Hematopoietic multipotent progenitor cell treated with erythropoietin and hydrocortisone succinate and interleukin-3 and kit ligand, for 8 days (in vitro differentiated cells): ENCODE measurements at places on chromosomes 12 and 14.

DNA sequence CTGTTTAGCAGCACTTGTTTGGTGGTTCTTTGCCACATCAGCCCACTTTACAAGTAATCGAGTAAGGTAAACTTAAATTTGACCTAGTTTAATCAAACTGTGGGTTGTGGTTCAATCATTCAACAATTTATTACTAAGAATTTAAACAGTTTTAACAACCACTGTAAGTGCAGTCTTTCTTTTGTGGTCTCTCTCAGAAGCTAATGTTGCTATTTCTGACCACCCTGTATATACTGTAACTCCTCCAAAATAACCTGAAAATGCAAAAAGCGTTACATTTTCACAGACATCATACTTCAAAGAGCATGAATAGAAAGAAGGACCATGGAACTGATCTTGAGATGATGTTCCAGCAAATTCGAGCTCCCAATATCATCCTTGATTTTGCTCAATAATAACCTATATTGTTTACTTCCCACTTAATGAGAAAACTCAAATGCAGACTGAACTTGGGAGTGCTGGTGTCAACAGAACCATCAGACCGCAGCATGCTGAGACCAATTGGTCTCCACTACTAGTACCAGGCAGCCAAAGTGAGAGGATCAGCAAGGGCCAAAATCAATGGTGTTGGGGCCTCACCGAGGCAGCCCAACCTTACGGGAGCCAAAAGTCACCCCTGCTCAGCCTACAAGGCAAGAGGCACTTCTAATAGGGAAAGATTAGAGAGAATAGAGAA lies 22.1 kb downstream of the IFNG-AS1 start:
- DNase-seq: no peak

DNA sequence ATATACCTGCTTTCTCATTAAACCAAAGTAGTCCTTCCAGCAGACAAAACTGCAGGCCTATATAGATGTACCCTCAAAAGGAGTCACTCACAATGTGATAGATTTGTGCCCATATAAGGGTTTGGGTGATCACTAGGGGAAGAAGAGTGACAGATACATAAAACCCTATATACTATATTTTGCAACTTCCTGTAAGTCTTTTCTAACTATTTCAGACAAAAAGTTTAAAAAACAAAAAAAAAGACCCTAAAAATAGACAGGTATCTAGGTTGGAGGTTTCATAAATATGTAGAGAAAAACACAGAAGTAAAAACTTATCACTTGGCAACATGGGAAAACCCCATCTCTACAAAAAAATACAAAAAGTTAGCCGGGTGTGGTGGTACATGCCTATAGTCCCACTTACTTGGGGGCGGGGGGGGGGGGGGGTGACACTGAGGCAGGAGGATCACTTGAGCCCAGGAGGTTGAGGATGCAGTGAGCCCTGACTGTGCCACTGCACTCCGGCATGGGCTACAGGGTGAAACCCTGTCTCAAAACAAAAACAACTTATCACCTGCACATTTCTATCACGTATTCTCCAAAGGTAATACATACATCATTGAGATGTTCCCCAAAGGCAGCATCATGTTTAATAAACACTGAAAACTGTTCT lies 2.9 kb downstream of the VCPKMT start:
- DNase-seq: no peak

GRCh38 chr14:104614126-104614812 lies 9.7 kb upstream of the TMEM179 start:
- no peak for DNase-seq

GRCh38 chr12:38934078-38934584 lies 28.7 kb upstream of the CPNE8 start:
- DNase-seq: peak; percentile 85

DNA sequence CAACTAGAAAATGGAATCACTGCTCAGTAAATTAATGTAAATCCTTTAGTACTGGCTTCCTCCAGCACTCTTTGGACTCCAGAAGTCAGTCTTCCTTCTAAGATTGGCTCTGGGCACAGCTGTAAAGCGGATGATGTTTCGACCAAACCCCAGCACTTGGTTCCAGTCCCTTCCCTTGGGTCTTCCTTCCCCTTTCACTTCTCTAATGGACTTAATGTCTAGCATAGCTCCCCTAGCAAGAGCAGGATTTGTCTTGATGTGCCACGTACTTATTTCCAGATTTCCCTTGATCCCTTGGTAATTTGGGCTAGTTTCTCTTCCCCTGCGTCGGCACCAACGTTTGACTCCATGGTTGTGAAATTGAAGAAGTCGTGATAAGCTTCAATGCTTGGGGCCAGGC lies 28.3 kb downstream of the C12orf75 start:
- DNase-seq: no peak

GRCh38 chr12:53568809-53569557 lies 57.2 kb downstream of the ATF7 start:
- no peak for DNase-seq

- DNase-seq: no peak
Measured at GRCh38 chr14:56894591-56894991, 84.3 kb upstream of the OTX2 start.

- DNase-seq: no peak
Measured at GRCh38 chr12:40031965-40032364, 73.9 kb downstream of the SLC2A13 start.

DNA sequence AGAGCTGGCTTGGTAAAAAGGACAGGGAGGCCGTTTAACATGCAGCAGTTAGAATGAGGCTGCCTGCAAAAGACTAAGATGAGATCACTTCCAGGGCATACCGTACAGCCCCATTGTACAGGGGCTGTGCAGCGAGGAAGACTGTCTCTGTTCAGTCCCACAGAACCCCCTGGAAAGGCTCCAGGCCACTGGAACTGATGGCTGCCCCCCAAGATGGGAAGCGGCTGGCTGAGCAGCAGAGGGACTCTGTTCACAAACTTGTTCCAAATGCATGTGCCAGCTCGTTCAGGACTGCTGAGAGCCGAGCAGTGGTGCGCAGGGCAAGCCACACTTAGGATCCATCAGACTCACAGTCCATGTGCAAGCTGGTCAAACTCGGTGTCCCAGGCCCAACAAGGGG lies 82.9 kb downstream of the CHGA start:
- no peak for DNase-seq

DNA sequence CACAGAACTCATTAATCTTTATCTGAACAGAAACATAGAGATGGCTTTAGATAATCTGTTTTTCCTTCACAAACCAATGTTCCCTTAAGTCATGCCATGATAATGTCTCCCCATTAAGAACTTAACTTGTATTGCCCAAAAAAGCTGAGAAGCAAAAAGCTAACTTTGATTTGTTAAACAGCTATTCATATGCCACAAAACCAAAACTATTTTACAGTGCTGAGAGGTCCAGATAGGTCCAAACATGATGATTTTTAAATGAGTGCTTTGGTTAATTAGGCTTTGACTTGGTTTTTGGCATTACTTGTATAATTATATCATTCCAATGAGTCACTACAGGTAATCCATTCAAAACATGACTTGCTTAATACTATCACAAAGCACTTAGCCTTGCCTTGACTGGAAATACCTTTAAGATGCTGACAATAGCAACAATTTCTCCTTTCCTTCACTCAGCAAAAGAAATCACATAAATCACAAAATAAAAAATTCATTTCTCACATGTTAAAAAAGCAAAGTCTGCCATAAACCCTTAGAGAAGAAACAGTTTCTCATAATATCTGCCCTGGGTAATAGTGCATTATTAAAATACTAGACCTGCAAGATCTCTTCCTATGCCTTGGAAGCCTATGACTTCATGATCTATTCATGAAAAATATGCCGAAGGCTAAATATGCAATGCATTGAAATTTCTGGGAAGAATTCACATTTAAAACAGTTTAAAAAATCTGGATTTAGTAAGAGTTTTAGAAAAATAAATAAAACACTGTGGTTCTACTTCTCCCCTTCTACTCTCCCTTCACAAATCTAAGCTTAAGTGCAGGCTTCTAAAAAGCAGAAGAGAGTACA lies 52.0 kb upstream of the SAV1 start:
- no peak for DNase-seq

DNA sequence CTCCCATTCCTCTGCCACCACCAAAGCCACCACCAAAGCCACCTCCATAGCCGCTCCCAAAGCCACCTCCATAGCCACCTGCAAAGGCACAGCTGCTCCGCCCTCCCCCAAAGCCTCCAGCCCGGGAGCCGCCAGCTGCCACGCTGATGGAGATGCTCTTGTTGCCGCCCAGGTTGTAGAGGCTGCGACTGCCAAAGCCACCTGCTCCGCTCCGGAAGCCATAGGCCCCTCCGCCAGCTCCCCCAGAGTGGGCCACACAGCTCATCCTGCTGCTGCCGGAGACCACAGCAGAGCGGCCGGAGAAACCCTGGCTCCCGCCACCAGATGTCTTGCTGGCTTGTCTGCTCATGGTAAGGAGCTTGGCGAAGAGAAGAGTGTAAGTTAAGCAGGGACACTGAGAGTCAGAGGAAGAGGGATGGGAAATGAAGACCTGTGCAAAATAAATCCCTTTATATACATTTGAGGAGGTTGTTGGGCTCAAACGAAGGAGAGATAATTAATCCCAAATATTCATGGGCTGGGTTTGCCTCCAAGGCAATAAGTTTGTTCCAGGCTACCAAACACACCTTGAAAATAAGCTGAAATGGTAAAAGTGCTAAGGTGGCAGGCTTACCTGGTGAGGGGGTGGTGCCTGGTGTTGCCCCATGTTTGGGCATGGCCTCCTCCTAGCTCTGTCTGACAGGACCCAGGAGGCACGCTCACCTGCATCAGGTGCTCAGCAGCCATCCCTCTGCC lies at the start of gene KRT3:
Gene KRT3 (minus strand): TSS at position 424 of the 735 bp plus-strand sequence. CDS start 75 bp downstream, at position 349.
- no peak for DNase-seq

- no peak for DNase-seq
Measured at GRCh38 chr14:22569106-22569736, 19.8 kb downstream of the DAD1 start.

DNA sequence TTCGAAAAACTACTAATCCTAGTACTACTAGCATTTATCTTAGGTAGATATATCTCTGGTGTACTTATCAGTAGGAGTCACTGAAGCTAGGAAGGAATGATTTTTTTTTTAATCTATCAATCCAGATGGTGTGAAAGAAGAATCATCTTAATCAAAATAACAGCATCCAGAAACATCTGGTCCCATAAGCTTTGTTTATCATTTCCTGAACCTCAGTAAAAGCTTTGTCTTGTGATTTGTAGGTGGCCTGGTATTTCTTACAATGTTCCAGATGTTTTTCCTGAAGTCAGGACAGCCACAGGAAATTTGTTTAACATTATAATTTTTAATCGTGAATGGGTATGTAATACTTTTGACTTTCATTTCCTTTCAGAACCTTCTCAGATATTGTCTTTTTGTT lies 28.0 kb upstream of the LUM start:
- no peak for DNase-seq

DNA sequence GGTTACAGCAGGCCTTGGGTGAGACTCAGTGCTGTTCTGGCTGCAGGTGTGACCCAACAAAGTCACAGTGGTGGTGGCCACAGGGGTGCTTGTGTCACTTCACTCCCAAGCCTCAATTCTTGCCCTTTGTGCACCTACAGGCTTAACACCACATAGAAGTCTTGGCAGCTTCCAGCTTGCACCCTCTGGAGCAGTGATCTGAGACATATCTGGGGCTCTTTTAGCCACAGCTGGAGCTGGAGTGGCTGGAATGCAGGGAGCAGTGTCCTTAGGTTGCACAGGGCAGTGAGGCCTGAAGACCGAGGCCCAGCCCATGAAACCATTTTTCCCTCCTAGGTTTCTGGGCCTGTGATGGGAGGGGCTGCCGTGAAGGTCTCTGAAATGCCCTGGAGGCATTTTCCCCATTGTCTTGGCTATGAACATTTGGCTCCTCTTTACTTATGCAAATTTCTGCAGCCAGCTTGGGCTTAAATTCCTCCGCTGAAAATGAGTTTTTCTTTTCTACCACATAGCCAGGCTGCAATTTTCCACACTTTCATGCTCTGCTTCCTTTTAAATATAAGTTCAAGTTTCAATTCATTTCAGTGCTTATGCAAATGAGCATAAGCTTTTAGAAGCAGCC lies 37.7 kb downstream of the ADAM21 start:
- no peak for DNase-seq

GRCh38 chr12:102371165-102371564 lies 109.2 kb downstream of the IGF1 start:
- DNase-seq: no peak

- no peak for DNase-seq
Measured at GRCh38 chr12:24937553-24938244, 11.2 kb downstream of the BCAT1 start.

DNA sequence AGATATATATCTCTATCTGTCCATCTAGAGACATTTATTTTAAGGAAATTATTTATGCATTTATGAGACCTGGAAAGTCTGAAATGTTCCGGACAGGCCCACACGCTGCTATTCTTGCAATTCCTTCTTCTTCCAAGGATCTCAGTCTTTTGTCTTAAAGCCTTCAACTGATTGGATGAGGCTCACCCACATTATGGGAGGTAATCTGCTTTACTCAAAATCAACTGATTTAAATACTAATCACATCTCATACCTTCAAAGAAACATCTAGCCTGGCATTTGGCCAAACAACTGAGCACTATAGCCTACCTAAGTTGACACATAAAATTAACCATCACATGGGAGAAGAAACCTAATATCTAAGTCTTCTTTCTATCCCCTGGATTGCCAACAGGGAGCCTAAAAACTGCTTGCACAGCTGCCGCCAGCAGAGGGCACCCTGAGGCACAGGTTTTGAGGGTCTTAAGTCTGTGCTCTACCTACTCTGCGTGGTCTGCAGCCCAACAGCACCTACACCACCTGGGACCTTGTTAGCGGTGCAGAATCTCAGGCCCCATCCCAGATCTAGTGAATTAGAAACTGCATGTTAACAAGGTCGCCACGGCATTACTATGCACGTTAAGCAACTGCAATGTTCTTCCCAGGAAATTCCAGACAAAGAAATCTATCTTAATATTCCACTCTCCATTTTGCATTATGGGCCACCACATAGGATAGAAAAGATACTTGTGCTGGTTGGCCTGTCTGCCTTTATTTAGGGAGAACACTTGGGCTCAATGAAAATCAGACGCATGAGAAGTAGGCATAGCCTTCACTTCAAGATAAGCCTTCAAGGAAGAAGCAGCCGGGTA lies 249.7 kb downstream of the FOXG1 start:
- peak; percentile 14 for DNase-seq

DNA sequence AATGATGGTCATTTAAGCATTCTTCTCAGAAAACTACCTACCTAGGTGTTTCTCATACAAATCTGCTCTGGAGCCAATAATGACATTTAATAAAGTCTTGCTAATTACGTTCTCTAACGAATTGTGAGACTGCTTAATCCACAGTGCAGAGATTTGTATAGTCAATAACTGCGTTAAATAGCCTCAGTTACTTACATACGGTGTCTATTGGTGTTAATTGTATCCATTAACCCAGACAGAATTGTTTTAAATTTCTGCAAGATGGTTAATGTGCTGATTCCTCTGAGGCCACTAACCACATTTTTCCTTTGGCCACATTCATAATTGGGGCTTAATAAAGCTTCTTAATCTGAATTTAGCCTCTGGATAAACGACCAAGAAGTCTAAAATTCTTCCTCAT lies 171.7 kb downstream of the SLC41A2 start:
- DNase-seq: no peak

GRCh38 chr12:19095756-19096480 lies 33.6 kb upstream of the PLEKHA5 start:
- DNase-seq: no peak
